Activated naive CD4-positive, alpha-beta T cell treated with anti-CD3 and anti-CD28 coated beads, Interleukin-2, amount 50 U/mL, for 72 hours (primary cell): ENCODE measurements at places on chromosomes 4 and X.
A peak's percentile ranks its signal among the peaks of the same experiment; 100 is the strongest.

- DNase-seq: no peak
These were observed 18.7 kb downstream of the TXLNG start for GRCh38 chrX:16804923-16805464.

- DNase-seq: no peak
These were observed 84.7 kb downstream of the SH3BGRL start for GRCh38 chrX:81286608-81287007.

DNA sequence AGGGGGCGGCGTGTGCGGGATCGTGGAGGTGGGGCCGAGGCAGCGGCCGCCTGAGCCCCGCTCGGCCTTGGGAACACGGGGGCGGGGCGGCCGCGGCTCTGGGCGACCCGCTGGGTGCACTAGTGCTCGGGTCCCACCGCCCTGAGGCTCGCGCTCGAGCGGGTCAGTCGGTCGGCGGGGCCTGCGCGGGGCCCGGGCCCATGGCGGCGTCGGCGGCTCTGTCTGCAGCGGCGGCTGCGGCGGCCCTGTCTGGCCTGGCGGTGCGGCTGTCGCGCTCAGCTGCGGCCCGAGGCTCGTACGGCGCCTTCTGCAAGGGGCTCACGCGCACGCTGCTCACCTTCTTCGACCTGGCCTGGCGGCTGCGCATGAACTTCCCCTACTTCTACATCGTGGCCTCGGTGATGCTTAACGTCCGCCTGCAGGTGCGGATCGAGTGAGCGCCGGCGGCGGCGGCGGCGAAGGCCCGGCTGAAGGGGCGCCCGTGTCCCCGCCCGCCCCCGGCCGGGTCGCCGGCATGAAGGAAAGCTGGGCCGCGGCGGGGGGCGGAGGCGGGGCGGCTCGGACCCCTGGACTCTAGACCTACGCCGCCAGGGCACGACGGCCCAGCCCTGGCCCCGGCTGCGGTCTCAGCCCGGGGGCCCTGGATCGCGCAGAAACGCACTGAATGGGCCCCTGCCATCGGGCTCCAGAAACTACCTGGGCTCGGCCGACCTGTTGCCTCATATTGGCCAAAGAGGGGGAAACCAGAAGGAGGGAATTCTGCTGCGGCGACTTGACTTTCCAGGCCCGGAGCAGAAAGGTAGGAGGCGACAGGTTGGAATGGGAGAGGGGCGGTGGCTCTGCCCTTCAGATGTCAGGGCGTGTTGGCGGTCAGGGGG lies at the start of gene SMIM10L2A:
TSS of gene SMIM10L2A (plus strand) at position 13 of the 878 bp plus-strand sequence. CDS start at position 201, 188 bp downstream.
- peak; percentile 4 for DNase-seq

GRCh38 chrX:9023293-9023692 lies 10.6 kb downstream of the FAM9B start:
- no peak for DNase-seq

- no peak for DNase-seq
These were observed 29.3 kb upstream of the CFAP299 start for GRCh38 chr4:80306260-80306659.

DNA sequence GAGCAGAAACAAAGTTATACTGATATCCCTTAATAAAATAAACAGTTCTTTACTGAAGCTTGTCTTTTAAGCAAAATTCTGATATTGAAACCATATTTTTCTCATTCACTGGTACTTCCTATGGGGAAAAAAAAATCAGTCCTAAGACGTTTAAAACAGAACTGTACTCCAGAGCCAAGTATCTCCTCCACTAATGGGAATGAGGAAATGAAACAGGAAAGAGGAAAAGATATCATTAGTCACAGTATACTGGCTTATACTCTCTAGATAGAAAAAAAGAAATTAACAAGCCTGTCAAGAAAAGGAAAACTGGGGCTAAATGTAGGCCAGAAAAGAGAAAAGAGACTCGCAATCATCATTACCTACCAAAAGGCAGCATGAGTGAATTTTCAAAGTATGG lies 252.7 kb downstream of the CENPC start:
- no peak for DNase-seq

GRCh38 chr4:89324671-89325070 lies 17.1 kb upstream of the GPRIN3 start:
- DNase-seq: no peak
